ENCODE measurements at places on chromosomes 1 and 21.

DNA sequence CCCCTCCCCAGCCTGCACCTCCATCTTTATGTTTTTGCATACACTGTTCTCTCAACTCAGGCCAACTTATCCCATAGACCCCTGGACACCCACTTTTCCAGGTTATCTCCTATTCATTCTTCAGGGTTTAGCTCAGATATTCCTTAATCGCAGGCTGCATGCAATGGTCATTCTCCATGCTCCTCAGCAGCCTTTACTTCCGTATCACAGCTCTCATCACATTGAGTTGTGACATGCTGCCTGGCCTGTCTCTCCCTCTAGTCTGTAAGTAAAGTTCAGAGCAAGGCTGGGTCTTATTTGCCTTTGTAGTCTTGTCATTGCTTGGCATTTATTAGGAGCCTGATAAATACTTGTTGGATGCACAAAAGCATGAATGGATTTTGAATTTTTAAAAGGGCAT, 6.9 kb downstream of the DNAJC6 start:
- DNase-seq, result no peak

- no peak for DNase-seq
Observed at GRCh38 chr1:199054694-199055093, 415.9 kb downstream of the PTPRC start.

DNA sequence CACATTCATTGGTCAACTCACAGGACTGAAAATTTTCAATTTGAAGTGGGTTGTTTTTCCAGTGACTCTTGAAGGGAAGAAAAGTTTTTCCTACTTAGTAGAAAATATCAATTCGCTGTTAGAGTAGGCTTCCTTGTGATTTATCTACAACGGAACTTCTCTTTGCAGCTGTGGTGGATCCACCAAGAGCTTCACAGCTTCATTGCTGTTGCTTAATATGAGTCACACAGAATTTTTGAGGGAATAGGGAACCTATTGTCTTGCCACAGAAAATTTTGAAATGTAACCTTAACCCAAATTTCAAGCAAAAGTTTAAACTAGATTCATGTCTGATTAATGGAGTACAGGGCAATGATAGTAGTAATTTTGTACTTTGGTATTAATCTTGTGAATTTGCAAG, 58.4 kb upstream of the IFI44L start:
- DNase-seq, result no peak

- no peak for DNase-seq
Observed at GRCh38 chr1:167090314-167090942, at the start of gene GPA33. Gene GPA33 (minus strand): TSS chr1:167090377. CDS start chr1:167090287, 90 bp downstream.

DNA sequence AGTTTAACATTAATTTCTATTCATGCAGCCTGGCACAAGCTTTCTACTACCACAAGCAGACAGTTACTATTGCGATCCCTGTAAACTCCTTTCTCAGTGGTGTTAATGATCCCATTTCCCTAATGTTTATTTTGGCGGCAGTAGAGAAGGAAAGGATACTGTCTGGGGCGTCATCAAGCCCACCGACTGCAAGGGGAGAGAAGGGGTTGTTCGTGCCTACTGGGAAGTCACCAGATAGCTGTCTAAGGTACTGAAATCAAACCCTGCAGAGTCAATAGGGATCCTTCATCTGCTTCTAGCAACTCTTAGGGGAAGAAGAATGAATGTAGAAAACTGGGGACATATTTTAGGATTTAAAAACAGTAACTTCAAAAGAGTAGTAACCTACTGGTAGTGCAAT, 95.2 kb upstream of the ADAR start:
- no peak for DNase-seq

- DNase-seq, result no peak
Observed at GRCh38 chr21:31011412-31011811, 26.9 kb downstream of the KRTAP19-8 start.

DNA sequence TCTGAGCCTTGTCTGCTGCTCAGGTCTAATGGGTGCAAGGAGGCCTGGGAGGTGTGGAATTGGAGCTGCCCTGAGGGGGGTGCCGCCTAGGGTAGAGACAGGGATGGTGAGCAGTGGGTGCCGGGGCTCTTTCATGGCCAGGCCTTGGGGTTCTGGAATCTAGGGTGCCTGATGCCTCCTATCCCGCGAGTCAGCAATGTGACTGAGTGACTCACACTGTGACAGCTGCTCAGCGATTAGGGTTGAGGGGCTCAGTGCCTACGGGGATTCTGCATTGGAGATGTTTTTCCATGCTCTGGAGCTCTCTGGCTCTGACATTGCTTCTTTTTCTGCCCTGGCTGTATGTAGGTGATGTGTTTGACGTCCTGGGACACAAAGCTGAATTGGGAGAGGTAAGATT, 16.8 kb downstream of the ATP8B2 start:
- DNase-seq, result no peak

- DNase-seq, result no peak
Observed at GRCh38 chr1:210301615-210302000, 27.1 kb upstream of the HHAT start.

DNA sequence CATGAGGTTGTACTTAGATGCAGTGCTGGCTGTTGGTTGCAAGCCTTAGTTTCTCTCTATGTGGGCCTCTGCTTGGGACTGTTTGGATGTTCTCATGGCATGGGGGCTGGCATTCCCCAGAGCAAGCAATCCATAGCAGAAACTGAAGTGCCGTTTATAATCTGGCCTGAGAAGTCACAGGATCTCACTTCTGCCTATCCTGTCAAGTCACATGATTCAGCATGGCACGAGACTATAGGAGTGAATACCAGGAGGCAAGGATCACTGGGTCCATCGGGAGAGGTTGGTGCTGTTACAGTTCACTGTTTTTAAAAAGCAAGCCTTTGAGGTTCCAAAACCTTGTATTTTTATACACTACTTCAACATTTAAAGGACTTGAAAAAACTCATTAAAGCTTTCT, 16.7 kb downstream of the COLGALT2 start:
- no peak for DNase-seq

GRCh38 chr1:182778862-182779261, 10.7 kb upstream of the NPL start:
- DNase-seq, result no peak

- no peak for DNase-seq
Observed at GRCh38 chr1:193549081-193549480, 362.7 kb upstream of the B3GALT2 start.

- no peak for DNase-seq
Observed at GRCh38 chr1:25610822-25611630, 5.6 kb upstream of the MAN1C1 start.

GRCh38 chr1:100752791-100753190, 33.2 kb downstream of the VCAM1 start:
- no peak for DNase-seq

- DNase-seq, result no peak
Observed at GRCh38 chr1:211257826-211258225, 1.3 kb upstream of the RCOR3 start.

- no peak for DNase-seq
Observed at GRCh38 chr1:176096015-176096414, 111.1 kb downstream of the COP1 start.

- DNase-seq, result no peak
Observed at GRCh38 chr1:112393631-112393974, 2.4 kb upstream of the CTTNBP2NL start.

DNA sequence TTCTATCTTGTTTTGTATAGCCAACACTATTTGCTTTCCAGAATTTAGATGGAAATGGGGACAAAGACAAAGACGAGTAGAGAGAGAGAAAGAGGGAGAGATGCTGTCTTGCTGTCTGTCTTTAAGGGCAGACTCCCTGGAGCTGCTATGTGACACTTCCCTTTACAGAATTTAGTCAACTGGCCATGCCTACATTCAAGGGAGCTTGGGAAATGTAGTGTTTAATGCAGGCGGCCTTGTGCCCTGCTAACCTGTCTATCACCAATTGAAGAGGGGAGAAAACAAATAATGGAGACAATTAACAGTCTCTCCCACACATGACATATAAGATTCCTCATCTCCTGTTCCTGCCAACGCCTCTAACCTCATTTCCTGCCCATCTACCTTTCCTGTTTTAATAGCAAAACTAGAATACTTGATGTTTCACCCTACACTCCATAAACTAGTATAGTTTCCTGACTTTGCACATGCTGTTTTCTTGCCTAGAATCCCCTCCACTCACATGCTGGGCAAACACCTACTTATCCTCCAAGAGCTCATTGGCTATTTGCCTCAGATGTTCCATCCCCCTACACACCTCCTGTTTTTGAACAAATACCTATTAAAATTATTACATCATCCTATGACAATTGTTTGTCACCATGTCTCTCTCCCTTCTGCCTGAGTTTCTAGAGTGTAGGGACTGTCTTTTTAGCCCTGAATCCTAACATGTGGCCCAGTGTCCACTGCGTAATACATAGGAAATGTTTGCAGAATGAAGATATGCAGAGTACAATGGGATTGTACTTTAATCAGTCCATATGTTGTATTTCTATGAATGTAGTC, 117.2 kb downstream of the SLC25A24 start:
- DNase-seq, result no peak

DNA sequence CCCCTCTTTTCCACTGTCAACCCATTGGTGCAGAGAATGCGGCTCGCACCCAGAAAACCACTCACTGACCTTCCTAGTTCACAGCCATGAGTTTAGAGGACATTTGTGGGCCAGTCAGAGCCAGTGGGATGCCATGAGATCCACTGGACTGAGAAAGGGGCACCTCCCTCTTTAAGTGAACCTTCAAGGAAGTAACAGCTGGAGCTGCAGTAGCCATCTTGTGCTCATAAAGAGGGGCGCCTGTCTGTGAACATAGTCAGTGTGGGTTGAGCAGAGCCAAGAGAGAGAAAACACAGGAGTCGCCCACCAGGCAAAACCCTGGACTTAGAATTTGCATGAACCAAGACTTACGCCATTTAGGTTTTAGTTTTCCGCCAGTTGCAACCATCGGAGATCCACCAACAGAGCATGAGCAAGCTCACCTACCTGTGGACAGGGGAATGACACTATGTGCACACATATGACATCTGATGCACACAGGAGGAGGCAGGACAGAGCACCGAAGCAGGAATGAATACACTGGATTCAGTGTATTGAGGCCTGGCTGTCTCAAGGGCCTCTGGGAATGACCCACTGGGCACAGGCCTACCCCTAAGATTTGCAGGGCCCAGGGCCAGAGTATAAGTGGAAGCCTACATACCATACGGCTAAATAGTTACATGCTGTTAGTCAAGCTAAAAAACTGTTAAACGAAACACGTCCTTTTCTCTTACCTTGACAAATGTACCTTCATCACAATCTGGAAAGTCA, 151.6 kb downstream of the GRIK3 start:
- DNase-seq, result no peak

- no peak for DNase-seq
Observed at GRCh38 chr1:155729031-155729898, 40.4 kb downstream of the DAP3 start.

GRCh38 chr21:32186804-32187203, 92.0 kb downstream of the MIS18A start:
- no peak for DNase-seq

DNA sequence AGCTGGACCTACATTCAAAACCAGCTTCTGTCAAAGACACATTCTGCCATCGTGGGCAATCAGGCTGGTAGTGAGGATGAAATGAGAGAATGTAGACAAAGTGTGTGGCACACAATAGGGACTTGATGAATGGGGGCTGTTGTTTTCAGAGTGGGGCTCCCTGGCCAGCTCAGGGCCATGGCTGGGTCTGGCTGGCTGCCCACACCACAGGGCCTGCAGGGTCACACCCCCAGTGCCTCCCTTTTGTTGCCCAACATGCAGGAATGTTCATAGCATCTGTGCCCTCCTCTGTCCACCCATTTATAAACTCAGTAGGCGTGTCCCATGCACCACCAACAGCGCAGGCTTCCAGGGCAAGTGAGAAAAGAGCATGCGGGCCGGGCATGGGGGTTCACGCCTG, 20.8 kb upstream of the ECE1 start:
- DNase-seq, result no peak

GRCh38 chr1:18015719-18016118, 91.9 kb upstream of the IGSF21 start:
- DNase-seq, result no peak

GRCh38 chr21:32112195-32112594, 166.7 kb downstream of the MIS18A start:
- no peak for DNase-seq

DNA sequence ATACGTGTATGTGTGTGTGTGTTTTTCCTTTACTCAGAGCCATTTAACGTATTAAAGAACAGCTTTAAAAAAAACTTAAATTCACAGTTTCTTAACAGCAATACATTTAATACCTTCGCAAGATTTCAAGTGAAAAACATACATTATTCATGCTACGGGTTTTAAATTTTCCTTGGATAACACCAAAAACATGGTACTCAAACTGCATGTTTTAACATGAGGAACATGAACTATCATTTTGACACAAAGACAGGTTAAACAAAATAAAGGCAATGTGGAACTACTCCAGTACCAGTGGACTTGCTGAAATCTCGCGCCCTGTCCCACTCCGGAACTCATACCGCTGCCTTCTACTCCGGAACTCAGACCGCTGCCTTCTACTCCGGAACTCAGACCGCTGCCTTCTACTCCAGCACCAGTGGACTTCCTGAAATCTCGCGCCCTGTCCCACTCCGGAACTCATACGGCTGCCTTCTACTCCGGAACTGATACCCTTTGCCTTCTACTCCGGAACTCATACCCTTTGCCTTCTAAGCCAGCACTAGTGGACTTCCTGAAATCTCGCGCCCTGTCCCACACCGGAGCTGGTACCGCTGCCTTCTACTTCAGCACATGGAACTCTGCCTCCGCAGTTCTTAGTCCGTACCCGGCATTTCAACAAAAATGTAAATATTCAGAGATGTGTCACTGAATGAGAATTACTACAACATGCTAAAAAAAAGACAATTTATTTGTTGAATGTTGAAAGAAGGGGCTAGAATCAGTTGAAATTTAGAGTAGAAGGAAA, 148.6 kb downstream of the NCAM2 start:
- no peak for DNase-seq

DNA sequence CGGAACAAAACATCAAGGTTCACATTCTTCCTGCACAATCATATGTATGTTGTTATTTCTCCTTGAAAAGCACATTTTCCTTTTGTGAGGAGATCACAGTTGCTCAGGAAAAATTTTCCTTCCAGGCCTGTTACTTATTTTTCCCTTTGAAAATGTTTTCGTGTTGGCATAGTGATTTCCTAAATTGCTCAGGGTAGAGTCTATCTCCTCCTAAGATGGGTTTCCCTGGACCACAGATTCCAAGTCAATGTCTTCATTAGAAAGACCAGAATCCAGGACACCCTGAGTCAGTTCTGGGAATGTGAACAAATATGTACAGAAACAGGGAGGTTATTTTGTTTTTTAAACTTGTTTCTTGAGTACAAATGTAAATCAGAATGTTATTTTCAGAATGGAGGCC, 94.3 kb upstream of the C1orf105 start:
- no peak for DNase-seq

- DNase-seq, result no peak
Observed at GRCh38 chr1:80248886-80249285, 1242.4 kb upstream of the ADGRL4 start.
